ENCODE measurements at places on chromosomes 11 and 22. TPM values are rescaled to one million over a fixed set of nuclear protein-coding genes. Genes with fewer than 3 reads are reported as not detected.

DNA sequence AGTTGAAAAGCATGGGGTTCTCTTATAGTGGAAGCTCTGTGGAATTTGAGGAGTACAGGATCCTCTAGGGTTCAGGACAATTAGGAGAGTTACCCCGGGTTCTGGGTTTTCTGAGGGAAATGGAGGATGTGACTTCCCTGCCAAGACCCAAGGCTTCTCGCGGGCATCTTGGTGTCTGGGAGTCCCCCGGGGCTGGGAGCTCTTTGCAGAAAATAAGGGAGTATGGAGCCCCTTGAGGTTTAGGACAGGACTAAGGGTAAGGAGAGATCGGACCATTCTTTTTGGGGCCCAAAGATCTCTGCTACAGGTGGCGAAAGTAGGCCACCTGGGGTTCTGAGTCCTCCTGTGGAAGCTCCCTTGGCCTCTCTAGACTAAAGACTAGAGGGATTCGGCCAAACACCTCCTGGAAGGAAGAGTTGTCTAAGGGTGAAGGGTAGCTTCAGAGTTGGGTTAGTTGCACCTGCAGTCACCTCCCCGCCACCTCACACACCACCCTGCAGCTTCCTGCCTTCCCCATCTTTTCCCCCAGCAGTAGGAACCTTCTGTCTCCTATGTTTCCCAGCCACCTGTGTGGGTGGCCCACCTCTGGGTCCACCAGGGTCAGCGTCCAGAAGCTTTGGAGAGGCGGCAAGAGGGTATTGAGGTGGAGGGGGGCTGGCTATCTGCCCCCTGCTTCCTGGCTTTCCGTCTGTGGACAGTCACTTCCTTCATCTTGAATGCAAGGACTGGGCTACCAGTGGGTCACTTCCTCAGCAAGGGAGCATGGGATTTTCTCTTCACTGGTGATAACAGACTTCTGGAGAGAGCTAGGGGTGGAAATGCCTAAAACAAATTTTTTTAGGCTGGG lies 908 bp downstream of the LIMK2 start:
- DNase-seq, result no peak

- no peak for DNase-seq
Measured at GRCh38 chr22:27114186-27114585, 456.8 kb downstream of the MIAT start.

DNA sequence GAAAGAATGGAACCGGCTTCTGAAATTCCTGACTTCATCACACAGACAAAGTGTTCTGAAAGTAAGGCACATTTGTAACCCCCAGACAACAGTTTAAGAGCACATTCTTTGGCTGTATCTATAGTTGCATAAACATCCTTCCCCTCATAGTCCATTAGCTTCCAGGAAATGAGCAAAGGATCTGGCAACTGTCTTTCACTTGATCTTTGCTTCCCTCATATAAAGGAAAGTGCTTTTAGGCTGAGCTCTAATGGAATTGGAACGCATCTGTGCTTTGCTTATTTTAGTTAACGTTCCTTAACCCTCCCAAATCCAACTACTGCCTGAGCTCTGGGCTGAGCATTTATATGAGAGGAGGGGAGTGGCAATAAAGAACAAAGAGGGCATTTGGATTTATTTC lies 76.9 kb upstream of the API5 start:
- DNase-seq, result no peak

- no peak for DNase-seq
Measured at GRCh38 chr22:41458161-41458728, 10.2 kb downstream of the PHF5A start.

DNA sequence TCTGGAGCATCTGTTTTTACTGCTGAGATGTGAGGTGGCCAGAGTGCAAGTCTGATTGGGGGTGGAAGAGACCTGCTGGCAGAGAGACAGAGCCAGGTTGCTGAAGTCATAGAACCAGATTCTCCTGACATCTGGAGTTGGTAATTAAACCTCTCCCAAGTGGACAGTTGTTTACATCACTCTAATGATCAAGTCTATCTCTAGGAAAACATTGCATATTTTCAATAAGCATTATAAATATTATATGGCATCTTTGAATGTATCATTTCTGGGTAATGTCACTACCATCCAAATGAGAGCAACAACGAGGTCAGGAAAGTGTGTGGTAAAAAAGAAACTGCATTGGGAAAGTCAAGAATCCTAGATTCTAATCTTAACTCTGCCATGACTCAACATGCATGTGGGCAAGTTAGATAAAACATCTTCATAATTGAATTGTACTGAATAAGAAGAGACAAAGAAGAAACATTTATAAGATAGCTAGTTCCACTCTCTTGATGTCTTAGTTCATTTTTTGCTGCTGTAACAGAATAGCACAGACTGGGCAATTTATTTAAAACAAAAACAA lies 351.2 kb upstream of the API5 start:
- no peak for DNase-seq

DNA sequence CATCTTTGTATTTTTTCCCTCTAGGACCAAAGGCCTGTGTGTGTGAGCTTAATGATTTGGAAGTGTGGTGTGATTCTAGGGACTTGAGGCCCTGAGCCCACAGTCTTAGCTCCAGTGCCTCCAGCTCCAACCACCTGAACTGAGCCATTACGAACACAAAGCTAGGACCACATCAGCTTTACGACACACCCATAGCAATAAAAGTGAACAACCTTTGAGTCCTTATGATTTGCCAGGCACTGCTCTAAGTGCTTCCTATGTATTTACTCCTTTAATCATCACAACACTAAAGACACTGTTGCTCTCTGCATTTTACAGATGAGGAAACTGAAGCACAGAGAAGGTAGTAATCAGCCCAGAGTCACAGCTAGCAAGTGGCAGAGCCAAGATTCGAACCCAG lies 126.4 kb downstream of the EHF start:
- no peak for DNase-seq

GRCh38 chr22:32745251-32745995 lies 56.1 kb upstream of the TIMP3 start:
- no peak for DNase-seq

Gene KREMEN1
- total RNA-seq, result 5.4 TPM

DNA sequence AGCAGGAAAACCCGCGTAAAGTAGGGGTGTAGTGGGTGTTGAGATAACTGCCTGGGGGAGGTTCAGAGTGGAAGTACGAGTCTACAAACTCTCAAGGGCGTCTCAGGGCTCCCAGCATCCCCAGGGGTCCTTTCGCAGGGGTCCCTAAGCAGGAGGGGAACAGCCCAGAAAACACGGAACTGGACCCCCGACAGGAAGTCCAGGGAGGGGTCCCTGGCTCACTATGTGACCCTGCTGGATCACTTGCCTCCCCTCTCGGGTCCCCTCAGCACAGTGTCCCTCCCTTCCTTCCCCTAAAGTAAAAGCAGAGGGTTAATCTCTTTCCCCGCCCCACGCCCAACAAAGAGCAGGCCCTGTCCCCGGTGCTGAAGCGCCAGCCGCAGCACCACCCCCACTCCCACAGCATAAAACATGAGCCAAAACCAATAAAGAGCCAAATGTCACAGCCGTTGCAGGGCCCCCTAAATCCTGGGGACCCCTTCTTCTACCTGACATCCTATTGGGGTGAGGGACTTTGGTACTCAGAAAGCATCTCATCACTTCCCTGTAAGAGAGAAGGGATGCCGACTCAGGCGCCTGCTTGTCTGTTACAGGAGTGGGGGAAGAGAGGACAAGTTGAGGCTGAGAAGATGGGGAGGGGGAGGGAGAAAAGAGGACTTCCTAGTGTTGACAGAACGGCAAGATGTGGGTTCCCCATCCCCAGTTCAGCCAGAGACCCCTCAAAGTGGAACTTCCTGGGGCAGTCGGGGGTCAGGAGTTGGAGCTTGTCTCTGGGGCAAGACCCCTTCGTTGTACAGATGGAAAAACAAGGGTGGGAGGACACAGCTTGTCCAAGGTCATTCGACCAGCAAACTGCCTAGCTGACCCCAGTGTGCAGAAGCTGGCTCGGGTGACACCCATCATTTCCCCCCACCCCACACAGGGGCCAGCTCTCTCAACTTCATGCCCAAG lies 1.4 kb upstream of the NEFH start:
- no peak for DNase-seq

Gene CAPN5
- 12.8 TPM for total RNA-seq

- no peak for DNase-seq
Measured at GRCh38 chr11:2404735-2405196, 4.2 kb downstream of the TSSC4 start.

GRCh38 chr11:33934450-33934849 lies 42.6 kb upstream of the LMO2 start:
- DNase-seq, result no peak

GRCh38 chr22:35330258-35330861 lies 30.7 kb downstream of the TOM1 start:
- DNase-seq, result no peak

DNA sequence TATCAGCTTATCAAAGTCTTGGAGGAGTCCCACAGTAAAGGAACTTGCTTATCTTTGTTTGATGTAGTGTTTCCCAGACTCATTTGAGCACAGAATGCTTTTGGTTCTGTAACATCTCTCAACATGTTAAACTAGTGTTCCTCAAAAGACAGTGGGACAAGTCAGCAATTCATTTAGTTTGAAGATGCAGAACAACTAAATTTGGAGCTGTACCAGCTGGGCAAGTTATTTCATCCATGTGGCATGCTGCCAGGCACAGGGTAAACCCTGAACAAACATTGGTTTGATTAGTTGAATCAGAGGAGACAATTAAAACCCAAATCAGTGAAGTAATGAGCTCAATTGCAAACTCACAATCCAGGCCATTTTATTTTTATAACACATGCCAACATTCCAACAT lies 141.2 kb downstream of the CSNK2A3 start:
- DNase-seq, result no peak

DNA sequence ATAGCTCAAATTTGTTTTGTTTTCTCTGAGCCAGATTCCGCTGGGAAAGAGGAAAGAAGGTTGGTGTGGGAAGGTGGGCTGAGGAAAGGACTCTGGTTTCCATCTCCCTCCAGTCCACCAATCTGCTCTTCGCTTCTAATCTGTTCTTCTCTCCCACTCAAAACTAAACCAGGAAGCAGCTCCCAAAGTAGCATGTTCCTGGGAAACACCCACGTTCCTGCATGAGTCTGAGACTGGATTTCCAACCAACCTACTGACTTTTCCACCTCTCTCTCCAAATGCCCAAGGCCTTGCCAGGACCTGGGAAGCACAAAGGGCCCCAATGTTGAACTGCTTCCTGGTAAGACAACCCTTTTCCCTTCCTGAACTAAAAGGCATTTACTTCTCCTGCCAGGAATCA lies 110.2 kb downstream of the WT1 start:
- no peak for DNase-seq

Gene CNIH2
- total RNA-seq, result 5.0 TPM

GRCh38 chr11:71240865-71241691 lies 11.3 kb downstream of the SHANK2 start:
- peak; percentile 91 for DNase-seq

DNA sequence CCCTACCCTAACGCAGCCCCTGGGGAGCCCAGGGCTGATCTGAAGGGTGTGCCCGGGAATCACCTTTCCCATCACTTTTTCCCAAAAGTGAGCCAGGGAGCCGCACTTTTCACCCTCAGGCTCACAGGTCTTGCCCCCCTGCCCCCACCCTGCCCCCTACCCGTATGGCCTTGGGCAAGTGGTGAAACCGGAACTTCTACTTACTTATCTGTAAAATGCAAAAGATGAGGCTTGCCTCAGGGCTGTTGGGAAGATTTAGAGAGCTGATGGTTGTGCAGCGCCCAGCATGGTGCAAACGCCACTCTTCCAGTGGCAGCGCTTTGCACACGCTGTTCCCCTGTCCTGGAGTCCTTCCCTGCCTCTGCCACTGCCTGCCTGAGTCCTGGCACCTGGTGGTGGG lies 8.0 kb downstream of the SYT12 start:
- DNase-seq, result no peak

DNA sequence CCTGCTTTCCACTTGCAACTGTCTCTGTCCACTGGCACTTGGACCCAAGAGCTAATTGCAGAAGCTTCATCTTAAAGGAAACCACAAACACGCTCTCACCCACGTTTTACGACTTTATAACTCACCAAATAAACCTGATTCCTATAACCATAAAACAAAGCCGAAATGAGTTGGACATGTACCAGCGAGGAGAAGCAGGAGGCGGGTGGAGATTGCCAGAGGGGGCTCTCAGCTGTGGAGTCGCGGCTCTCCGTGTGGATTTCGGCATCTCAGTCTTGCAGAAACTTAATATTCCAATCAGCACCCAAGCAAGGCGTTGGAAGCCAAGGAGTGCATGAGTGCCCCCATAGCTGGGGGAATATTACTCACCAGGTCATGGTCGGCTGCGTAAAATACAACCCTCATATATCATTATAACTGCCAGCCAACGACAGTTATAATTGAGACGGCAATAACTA lies 483.6 kb downstream of the MN1 start:
- no peak for DNase-seq

DNA sequence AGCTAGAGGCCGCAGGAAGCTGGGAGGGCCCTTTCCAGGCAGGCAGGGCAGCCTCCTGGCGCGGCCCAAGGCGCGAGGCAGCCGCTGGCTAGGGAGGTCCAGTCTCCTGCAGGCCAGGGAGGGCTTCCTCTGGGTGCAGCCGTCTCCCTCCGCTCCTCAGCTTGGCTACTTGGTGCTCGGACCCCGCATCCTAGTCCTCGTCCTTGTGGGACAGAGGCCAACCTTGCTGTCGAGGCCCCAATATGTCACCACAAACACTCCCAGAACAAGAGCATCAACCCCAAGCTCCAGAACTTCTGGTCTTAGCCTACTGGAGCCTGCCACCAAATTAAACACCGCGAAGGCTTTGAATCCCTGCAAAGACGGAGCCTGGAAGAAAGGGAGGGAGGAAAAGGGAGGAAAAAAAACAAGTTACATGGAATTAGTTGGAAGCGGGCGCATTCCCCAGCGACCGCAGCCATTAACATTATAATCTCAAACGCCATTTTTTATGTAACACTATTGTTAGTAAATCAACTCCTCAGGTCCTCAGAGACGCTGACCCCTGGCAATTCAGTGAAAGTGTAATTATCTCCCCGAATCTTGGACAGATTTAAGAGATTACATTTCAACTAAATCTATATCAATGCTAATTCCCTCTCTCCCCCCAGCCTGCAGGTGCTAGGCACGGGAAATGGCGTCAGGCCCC lies 12.7 kb upstream of the PAX6 start:
- no peak for DNase-seq

DNA sequence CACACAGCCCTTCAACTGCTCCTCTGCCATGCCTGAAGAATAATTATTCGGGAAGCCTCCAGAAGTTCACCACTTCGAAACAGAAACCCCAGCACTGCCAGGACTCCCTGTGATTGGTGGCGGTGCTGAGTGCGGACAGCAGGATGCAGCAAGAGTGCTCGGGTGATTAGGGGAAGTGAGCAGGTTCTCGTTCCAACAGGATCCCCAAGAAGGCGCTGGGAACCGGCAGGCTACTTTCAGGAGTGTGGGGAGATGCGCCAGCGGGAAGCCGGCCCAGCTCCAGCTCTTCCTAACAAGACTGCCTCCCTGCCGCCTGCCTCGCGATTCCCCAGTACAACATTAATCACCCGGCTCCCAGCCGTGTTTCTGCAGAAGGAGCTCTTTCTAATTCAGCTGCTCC lies 630.2 kb downstream of the BRD1 start:
- DNase-seq, result peak; percentile 77

GRCh38 chr11:112606656-112607055 lies 346.0 kb upstream of the PLET1 start:
- DNase-seq, result no peak

Measured in osteocyte (in vitro differentiated cells).